ENCODE measurements at places on chromosomes 1 and 21.

- DNase-seq: peak; percentile 49
These were observed 103.9 kb downstream of the EBNA1BP2 start for GRCh38 chr1:43067977-43068751.

DNA sequence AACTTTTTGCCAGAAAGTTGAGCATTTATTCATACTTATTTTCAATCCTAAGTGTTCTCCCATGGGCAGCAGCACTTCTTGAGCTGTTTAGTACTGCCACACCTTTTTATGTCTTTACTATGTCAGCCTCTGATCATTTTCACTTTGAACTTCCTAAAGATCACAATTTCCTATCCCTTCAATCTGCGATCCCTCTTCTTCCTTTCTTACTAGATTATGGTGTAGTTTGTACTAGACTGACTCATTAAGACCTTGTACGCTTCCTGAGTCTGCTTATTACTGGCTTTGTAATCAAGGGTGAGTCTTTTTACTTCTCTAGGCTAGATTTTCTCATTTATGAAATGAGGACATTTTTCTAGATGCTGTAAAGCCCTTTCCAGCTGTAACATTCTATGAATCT lies 55.1 kb downstream of the LRIG2 start:
- no peak for DNase-seq

DNA sequence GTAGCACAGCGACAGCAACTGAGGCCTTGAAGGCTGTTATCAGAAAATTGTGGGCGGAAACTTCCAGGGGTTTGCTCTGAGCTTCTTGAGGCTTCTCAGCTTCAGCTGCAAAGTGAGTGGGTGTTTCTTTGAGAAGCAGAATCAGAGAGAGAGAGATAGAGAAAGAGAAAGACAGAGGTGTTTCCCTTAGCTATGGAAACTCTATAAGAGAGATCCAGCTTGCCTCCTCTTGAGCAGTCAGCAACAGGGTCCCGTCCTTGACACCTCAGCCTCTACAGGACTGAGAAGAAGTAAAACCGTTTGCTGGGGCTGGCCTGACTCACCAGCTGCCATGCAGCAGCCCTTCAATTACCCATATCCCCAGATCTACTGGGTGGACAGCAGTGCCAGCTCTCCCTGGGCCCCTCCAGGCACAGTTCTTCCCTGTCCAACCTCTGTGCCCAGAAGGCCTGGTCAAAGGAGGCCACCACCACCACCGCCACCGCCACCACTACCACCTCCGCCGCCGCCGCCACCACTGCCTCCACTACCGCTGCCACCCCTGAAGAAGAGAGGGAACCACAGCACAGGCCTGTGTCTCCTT lies at the start of gene FASLG:
TSS of gene FASLG (plus strand) at position 233 of the 583 bp plus-strand sequence. CDS start at position 332, 99 bp downstream.
- DNase-seq: no peak

DNA sequence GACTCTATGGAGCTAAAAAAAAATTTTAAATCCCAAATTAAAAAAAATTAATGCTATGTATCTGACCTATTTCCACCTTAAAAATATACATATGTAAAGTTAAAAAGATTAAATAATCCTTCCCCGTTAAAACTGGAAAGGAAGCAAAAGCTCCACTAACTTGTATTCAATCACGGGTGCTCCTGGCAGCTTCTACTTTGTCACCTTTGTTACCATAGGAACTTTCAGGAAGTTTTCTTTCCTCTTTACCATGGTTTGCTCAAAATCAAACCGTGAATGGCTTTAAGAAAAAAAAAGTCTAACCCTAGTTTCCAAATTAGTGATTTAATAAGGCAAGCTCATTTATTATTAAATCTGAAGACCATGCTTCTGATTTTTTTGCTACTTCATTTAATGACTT lies 3.5 kb downstream of the GPATCH2 start:
- DNase-seq: no peak
